Effector memory CD4-positive, alpha-beta T cell (primary cell): ENCODE measurements at places on chromosomes 5 and 9.
A peak's percentile ranks its signal among the peaks of the same experiment; 100 is the strongest.

GRCh38 chr9:86838519-86839497, 108.5 kb downstream of the GAS1 start:
- no peak for DNase-seq

- no peak for DNase-seq
Measured at GRCh38 chr9:83588256-83588655, 34.7 kb upstream of the IDNK start.

- no peak for DNase-seq
Measured at GRCh38 chr9:100322954-100323536, 29.7 kb downstream of the TEX10 start.

- DNase-seq: no peak
Measured at GRCh38 chr9:87116492-87116891, 169.2 kb upstream of the GAS1 start.

DNA sequence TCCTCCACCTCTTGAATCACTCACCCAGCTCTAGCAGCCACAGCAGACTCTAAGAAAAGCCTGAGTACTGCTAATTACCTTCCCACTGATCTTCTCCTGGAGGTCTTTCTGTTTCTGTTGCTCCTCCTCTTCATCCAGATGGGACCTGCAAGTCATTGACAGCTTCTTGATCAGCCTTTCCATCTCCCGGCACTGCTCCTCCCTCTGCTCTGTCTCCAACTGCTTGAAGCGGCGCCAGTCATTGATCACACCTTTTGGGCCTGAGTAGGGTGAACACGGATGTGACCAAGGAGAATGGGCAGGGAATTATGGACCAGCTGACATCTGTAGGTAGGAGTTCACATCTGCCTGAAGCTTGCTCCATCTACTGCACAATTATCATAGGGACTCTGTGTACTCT, 5.5 kb downstream of the PDCL start:
- DNase-seq: no peak

GRCh38 chr5:42912184-42912798, 100.6 kb upstream of the SELENOP start:
- DNase-seq: peak; percentile 27

- no peak for DNase-seq
Measured at GRCh38 chr5:34039398-34040157, 3.4 kb downstream of the C1QTNF3 start.
